Effector memory CD8-positive, alpha-beta T cell (primary cell): ENCODE measurements at places on chromosomes 12 and 14.

DNA sequence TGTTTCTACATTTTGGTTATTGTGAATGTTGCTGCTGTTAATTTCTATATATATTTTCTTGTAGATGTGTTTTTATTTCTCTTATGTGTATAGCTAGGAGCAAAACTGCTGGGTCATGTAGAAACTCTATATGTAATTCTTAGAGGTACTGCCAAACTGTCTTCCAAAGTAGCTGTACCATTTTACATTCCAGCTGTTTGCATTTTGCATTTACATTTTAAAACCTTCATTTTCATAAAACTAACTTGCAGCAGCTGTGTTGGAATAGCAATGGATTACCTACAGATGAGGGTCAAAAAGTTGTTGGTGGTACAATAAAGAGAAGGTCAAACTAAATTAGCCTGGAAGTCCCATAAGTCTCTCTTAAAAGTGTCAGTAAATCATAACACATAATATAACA, 1109.7 kb downstream of the FLRT2 start:
- no peak for DNase-seq

DNA sequence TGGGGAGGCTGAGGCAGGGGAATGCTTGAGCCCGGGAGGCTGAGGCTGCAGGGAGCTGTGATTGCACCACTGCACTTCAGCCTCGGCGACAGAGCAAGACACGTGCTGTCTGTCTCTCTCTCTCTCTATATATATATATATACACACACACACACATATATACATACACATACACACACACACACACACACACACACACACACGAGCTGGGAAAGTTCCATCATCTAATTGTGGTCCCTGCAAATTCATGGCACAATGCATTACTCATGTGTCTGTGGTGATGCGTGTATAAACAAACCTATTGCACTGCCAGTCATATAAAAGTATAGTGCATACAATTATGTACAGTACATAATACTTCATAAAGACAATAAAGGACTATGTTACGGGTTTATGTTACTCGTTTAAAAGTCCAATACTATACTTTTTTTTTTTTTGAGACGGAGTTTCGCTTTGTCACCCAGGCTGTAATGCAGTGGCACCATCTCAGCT, 36.6 kb downstream of the WDR89 start:
- no peak for DNase-seq

DNA sequence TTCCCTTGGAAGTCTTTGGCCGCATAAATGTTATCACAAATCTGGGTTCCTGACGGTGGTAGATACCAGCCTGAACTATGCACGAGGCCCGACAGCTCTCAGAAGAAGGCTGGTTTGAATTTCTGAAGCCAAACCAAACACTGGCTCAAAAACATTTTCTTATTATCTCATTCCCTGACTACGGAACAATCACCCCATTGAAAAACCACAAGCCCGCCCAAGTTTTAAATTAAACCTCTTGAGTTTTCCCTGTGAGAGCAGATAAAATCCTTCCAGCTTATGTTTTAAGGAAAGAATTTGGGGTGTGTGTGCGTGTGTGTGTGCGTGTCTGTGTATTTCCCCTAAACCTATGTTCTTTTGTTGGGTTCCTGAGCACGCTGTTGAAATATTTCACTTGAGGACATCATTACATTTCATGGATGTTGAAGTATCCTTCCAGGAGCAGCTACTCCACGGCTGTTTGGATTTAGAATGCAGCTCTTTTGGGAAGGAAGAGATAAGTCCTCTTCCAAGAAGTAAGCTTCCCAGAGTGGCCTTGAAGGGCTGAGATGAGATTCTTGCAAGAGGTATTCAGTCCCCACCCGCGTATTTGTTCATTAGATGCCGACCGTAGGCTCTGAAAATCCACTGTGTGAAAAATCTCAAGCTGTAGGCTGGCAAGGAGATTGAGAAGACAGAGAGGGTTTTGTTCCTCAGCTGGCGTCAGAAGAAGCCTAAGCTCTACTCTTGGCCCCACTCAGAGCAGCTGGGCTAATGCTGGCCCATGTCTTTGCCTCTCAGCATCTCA, 131.0 kb upstream of the NCOR2 start:
- no peak for DNase-seq

GRCh38 chr14:89367779-89368120, 49.3 kb downstream of the FOXN3 start:
- no peak for DNase-seq

- DNase-seq, result no peak
Observed at GRCh38 chr14:26887847-26888246, 290.0 kb upstream of the NOVA1 start.
